ENCODE measurements at places on chromosomes 6 and 20.

DNA sequence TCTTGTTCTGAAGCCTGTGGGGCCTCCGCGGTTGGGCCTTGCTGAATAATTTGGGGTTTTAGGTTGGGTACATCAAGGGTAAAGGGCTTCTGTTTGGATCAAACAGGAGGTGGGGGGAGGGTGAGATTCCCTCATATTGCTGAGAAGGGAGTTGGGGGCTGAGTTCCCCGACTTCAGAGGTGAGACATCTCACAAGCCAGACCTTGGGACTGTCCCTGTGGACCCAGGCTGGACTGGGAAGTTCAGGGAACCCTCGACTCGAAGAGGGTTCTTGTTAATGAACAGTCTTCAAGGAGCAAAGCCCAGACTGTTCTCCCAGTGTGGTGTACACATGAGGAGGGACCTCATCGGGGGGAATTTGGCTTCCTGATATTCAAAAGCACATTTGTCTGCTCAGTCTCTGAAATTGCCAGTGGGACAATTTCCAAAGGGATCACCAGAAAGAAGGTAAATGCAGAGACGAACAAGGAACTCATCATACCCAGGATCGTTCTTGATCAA is 118.5 kb downstream of the SYCP2 start:
- no peak for DNase-seq

GRCh38 chr6:165031502-165031901 is 277.9 kb downstream of the C6orf118 start:
- no peak for DNase-seq

DNA sequence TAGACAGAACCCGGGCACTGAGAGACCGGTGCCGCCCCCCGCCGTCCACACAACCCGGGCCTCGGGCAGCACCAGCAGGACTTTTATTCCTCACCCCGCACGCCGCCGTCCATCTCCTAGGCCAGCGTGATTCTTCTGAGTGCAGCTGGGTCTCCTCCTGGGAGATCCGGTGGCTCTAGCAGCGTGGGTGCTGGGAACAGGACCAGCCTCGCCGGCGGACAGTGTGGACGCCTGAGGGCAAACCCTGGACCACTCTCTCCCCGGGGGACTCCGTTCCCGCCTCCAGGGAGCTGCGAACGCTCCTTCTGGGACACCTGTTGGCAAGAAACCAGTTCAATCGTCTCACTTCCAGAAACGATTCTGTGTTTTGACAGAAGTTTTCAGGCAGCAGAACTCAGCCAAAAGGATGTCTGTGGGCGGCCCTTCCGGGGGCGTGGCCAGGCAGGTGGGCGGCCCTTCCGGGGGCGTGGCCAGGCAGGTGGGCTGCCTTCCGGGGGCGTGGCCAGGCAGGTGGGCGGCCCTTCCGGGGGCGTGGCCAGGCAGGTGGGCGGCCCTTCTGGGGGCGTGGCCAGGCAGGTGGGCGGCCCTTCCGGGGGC is 130.7 kb downstream of the DLL1 start:
- no peak for DNase-seq

GRCh38 chr6:38080889-38081288 is 261.4 kb downstream of the ZFAND3 start:
- DNase-seq, result no peak

- no peak for DNase-seq
These were observed 38.7 kb downstream of the UQCC2 start for GRCh38 chr6:33672808-33673207.

DNA sequence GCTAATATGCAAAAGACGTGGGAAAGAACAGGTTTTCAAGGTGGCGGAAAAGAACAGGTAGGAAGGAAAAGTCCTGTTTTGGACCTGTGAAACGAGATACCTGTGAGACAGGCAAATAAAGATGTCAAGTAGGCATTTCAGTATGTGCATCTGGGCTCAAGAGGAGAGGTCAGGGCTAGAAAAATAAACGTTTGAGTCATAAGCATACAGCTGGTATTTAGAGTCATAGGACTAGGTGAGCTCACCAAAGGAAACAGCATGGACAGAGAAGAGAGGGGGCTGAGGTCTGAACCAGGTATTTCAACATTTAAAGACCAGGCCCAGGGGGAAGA is 14.9 kb downstream of the MTFR2 start:
- DNase-seq, result no peak

DNA sequence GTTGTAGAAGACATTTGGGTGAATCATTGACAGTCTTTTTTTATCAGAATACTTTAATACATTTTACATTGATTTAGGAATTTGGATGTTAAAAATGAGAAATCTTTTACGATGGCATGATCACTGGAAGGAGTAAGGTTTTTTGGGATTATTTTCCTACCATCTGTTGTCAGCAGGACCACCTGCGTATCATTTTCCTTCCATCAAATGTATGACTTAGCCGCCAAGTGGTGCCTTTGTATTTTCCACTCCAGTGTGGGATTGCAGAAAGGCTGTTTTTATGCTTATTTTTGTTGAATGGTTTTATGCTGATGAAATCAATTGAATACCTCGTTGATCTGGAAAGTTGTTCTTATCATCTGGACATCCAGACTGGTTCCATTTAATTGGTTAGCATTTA is 35.8 kb downstream of the AKAP12 start:
- no peak for DNase-seq

GRCh38 chr6:75326557-75327258 is 42.1 kb upstream of the TMEM30A start:
- DNase-seq, result no peak

DNA sequence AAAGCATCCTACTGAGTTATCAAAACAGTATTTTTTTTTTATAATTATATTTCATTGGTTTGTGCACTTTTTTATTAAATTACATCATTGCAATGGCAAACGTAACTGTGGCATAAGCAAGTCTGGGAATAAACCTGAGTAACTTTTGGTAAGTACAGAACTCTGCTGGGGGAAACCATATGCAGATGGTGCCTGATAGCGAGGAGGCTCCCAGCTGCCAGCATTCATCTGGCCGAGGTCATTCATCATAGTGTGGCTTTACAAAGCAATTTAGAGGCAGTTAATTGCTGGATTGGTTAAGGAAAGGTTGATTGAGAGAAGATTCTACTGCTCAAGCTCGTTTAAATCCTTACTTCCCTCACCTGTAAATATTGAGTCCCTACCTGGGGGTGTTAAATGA is 52.6 kb downstream of the HECA start:
- DNase-seq, result no peak

DNA sequence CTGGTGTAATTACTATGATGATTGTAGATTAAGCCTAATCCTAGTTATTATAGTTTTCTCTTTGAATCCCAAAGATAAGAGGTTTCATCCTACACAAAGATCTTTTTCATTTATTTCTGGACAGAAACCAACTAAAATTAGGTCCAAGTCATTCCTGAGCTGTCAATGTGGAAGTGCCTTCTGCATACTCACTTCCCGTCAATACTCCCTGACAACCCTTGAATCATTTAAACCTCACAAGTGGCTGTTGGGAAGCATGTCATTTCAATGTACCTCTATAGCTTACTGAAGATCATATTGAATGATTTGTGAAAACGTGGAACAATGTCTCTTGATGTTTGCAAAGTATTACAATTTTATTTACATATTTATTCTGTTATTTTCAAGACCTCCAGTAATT is 274.1 kb downstream of the HACE1 start:
- no peak for DNase-seq

DNA sequence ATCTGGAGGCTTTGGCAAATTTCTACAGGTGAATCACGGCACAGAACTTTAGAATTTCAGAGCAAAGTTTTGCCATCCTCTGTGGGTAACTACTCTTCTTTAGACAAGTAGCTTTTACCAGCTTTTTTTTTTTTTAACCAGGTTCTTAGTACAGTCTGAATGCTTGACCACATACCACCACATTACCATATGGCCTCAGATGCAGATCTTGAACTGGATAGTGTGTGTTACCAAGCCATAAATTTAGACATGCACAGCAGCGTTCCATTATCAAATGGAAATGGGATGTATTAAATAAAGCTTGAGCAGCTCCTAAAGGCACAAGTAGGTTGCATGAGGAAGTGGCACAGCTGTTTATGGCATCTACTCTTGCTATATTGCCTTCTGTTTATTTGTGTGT is 38.3 kb upstream of the PRSS16 start:
- no peak for DNase-seq

- DNase-seq, result no peak
These were observed 139.8 kb downstream of the ANKRD60 start for GRCh38 chr20:58088625-58089024.

Data from KG1 (cell line).